ENCODE measurements at places on chromosomes 4 and X. TPM values are rescaled to one million over a fixed set of nuclear protein-coding genes. Genes with fewer than 3 reads are reported as not detected.

DNA sequence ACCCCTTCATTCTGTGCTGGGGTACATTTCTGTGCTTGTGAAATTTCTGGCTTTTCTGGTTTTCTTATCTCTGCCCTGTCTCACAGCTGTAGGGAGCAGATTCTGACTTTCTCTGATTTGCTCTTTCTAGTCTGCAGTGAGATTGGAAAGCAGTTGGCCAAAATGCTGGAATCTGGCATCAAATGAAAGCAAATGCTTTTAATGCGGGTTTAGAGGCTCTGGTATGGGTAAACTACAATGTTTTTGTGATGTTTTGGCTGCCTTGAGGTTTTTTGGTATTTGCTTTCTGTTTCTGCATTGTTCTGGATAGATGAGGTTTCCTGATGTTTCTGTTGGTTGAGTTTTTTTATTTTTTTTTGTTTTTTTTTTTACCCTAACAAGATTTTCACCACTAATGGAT lies 23.8 kb downstream of the SMIM20 start:
- no peak for DNase-seq

MMRN1 gene
- 11.9 TPM for total RNA-seq

SAGE1 gene
- total RNA-seq, result not detected

DNA sequence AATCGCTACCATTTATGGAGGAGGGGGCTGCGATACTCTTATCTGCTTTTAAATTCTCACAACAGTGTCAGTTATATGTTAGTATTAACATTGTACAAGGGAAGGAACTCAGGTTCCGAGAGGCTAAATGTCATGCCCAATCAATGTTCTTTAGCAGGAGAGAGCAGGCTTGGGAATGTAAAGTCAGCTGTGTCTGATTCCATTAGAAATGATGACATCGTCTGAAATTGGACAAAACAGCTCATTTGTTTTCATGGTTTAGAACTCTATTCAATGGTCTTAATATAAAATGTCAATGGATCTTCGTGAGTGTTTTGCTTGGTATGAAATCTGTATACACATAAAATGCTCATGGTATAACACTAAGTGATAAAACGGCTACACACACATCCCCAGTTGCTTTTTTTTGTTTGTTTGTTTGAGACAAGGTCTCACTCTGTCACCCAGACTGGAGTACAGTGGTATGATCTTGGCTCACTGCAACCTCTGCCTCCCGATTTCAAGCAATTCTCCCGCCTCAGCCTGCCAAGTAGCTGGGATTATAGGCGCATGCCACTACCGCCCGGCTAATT lies 11.9 kb upstream of the SH3KBP1 start:
- DNase-seq, result no peak

DNA sequence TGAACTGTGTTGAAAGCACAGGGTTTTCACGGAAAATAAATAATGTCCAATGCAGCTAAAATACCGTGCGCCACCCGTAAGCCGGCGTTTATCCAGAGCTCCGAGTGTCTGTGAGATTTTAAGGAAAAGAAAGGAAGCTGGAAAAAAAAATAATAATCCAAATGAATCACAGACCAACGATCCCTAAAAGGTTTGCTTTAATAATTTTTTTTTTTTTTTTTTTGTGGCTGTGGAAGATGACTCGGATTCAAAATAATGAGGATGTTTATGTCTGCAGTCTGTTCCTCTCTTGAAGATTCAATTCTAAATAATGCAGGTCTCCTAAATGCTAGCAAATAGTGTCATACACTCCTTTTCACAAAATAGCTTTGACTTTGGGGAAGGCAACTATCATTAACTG lies 84.6 kb upstream of the PPP2R3B start:
- DNase-seq, result no peak
